Right ventricle myocardium superior (tissue), 1 donor: ENCODE measurements at places on chromosomes 11 and 22. TPM values are rescaled to one million over a fixed set of nuclear protein-coding genes. Genes with fewer than 3 reads are reported as not detected.

SLC25A22 gene
- 3.4 TPM for total RNA-seq

DNA sequence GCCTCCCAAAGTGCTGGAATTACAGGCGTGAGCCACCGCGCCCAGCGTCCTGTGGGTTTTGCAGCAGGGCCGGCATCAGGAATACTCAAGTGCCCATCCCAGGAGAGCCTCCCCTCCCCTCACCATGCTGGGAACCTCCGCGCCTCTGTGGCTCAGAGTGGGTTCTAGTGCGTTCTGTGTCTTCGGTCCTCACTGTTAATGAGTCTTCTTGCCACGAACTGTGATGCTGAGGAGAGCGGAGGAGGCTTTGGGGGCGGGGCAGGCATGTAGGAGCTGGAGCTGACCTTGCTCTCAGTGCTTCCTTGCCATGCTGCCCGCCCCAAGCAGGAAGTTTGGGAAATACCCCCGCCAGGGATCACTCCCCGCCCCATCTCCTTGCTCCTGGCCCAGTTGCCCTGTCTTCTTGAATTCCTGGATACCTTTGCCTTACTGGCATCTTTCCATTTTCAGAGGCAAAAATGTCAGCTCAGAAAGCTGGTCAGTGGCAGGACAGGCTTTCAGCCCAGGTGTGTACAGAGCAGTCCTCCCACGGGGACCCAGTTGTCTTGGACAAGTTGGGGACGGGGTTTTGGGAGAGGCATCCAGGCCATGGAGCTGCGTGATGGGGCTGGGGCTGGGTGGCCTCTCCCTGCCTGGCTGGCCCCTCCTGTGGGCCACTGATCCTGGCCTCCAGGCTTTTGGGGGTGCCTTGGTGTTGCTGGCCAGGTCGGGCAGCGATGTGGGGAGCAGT, 5.1 kb downstream of the GRAMD4 start:
- no peak for DNase-seq

DNA sequence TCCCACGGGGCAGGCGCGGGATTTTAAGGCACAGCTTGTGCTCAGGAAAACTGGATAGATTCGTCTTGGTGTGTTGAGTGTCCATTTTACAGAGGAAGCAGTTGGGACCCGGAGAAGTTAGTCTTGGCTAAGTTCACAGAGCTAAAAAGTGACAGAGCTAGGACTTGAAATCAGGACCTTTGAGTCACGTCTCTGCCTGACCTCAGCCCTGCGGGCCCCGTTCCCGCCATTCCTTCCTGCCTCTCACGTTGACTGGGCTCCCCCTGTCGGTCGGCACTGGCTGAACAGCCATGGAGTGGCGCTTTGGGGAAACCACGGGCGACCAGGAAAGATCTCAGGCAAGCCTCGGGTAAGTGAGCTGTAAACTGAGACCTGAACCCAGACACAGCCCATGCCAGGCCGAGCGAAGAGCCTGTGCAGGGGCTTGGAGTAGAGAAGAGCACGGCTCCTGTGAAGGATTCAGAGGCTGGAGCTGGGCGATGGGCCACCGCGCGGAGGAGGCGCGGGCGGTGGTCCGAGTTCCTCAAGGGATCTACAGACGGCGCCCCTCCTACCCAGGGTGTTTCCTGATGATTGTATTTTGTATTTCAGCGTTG, 54.1 kb downstream of the WNT11 start:
- peak; percentile 95 for DNase-seq

- DNase-seq = no peak
Measured at GRCh38 chr11:128416976-128417375, 170.4 kb downstream of the ETS1 start.

DNA sequence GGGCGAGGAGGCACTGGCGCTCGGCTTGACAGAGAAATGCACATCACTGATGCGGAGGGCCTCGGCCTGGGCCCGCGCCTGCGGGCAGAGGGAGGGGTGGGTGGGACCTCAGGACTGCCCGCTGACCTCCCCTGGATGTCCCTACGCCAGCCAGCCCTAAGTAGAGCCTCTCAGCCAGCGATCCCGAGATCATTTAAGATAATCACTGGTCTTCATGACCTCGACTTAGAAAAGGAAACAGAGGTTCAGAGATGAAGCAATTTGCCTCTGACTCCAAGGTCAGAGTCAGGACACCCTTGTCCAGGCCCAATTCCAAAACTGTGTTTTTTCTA, 4.9 kb downstream of the CBX6 start:
- DNase-seq = no peak

GRCh38 chr22:40479126-40479800, 108.9 kb downstream of the SGSM3 start:
- DNase-seq = no peak

GRCh38 chr11:104944076-104944475, 24.3 kb downstream of the CASP4 start:
- no peak for DNase-seq

IGSF9B gene
- total RNA-seq = 38.9 TPM

DNA sequence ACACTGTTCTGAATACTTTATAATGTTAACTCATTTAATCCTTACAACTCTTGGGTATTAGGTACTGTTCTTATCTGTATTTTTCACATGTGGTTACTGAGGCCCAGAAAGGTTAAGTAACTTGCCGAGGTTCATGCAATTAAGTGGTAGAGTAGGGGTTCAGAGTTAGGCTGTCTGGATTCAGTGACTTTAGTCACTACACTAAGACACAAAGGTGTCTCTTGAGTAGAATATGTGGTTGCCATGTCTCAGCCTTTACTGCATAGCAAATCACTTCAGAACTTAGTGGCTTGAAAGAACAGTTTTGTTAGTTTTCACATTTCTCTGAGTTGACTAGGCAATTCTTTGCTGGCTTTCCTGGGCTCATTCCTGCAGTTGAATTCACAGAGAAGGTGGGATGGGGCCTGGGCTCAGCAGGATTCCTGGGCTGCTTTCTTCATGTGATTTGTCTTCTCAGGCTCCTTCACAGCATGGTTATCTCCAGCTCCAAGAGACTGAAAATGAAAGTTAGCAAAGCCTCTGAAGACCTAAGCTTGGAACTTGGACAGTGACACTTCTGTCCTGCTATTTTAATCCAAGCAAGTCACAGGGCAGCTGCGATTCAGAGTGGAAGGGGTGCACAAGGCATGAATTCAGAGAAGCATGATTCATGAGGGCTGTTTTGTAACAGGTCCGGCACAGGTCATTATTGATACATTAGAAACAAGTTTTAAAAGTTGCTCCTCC, 68.3 kb downstream of the SPECC1L start:
- no peak for DNase-seq

DNA sequence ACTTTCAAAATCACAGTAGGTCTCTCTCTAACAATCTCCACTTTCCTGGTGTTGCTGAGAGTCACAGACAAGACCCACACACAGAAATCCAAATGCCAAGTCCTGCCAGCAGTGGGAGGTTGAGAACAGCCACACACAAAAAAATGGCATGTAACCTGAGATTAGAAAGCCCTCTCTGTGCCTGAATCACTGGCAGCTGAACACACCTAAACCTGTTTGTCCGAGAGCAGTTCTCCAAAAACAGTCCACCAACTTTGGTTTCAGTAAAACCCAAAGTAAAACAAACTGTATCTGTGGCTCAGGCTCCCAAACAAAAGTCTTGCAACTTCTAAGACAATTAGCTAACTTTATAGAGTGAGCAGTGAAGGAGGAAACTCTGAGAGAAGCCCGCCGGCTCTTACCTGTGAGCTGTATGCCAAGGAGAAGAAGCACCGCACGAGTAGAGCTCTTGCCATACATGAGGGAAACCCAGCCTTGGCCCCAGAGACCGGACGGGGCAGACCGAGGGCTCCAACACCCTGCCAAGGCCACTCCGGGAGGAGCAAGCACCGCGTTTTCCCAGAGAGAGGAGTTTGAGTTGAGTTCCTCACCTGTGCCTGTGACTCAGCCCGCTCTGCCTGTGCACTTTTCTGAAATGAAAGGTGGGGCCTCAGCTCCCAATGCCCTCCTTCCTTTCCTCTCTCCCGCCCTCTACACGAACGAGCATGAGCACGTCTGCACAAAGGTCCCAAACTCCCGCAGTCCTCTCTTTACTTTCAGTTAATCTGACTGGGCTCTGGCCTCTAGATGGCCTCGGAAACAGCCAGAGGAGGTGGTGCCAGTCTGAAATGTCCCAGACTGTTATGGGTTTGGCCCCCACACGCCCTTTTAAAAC, at the start of gene MPZL2:
Gene MPZL2, minus strand, starts transcription at position 603 of the 874 bp plus-strand sequence. Its CDS starts 144 bp downstream, at position 459.
- peak; percentile 52 for DNase-seq

GRCh38 chr11:70381872-70382861, 16.2 kb upstream of the CTTN start:
- DNase-seq = no peak

PANX3 gene
- not detected for total RNA-seq

- no peak for DNase-seq
Measured at GRCh38 chr22:32218470-32218869, 13.6 kb upstream of the RFPL2 start.

- DNase-seq = no peak
Measured at GRCh38 chr11:79156031-79156430, 284.8 kb downstream of the TENM4 start.

GRCh38 chr11:116078101-116078591, 573.9 kb upstream of the CADM1 start:
- no peak for DNase-seq

GRCh38 chr11:94558932-94559331, 8.2 kb upstream of the PIWIL4 start:
- DNase-seq = no peak

CARNS1 gene
- total RNA-seq = 15.0 TPM

SAC3D1 gene
- 7.8 TPM for total RNA-seq

DNA sequence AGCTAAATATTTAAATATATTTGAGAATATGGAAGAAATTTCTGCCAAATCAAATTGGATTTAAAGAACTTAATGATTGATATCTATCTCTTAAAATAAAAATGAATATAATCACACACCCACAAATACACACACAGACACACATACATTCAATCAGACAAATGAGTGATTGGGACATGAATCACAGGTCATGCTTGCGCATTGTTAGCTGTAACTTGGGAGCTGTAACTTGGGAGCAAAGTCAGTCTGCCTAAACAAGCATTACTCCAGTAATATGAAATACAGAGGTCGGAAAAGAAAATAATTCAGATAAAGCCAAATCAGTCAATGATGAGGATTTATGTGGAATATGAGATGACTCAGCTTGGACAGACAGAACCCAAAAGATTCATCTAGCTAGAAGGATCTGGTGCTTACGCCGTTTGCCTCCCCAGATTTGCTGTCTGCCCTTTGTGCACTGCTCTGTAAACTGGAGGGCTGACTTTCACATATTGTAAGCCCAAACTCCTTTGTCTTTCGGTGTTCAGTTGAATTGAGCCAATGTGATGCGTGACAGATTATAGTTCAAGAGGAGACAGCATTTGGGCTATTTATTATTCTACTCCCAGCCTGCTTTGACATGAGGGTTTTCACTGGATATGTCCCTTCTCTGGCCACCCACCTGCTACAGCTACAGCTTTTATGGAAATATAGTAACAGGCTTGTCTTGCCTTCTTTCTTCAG, 1.6 kb downstream of the OR56B1 start:
- no peak for DNase-seq

ZNF214 gene
- total RNA-seq = 1.9 TPM

SCGB1D2 gene
- 3.7 TPM for total RNA-seq

STIM1 gene
- total RNA-seq = 27.5 TPM
